ENCODE measurements at places on chromosomes 7 and 10.

DNA sequence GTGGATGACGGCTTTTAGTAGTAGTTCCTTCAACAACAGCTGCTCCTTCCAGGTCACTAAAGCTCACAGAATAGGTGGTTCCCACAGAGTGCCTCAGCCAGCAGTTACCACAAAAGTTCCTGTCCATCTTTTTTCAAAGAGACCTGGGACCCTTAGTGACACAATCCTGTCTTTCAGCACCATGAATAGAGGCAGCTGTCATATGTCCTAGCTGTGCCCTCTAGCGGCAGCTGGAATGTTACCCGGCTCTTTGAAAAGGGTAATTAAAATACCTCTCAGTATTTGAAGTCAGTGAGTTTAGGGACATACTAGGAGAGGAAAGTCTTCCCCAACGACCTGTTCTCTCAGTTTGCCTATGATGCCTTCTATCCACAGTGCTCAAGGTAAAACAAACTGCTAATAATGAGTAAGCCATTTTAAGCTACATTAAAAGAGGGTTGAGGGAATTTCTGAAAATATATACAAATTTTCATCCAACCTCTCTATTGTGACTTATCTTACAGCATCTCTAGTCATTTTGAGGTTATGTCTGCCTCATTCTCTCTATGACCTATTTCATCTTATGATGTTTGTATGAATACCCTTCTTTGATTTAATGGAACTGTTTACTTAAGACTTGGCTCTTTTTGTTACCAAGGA, 290.8 kb downstream of the NXPH1 start:
- DNase-seq: peak; percentile 52

DNA sequence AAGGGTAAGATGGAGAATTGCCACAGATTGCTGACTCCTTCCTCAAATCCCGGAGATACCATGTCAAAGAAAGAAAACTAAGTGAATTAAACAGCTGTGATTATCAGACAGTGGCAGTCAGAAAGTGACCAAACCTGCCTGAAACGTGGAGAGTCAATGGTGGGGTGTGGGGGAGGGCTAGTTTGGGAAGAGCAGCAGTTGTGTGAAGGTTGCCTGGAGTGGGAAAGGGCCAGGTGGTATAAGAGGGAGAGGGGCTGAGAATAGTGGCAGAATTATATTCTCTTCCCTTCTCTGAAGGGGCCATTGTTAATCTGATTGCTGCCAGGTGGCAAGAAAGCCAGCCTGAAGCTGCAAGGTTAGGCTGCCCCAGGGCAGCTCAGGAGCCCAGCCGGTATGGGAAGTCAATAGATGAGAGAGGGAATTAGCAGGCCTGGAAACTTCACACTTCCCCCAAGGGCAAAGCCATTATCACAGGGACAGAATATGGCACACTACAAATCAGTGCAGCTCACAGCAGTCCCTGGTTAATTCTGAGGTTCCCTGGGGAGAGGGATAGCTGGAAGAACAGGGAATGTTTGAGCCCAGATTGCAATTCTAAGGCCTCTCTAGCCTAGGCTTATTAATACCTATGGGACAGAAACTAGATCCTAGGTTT, 83.9 kb upstream of the ITGB1 start:
- no peak for DNase-seq

- DNase-seq: no peak
Observed at GRCh38 chr7:108448584-108449505, 7.4 kb downstream of the NRCAM start.

DNA sequence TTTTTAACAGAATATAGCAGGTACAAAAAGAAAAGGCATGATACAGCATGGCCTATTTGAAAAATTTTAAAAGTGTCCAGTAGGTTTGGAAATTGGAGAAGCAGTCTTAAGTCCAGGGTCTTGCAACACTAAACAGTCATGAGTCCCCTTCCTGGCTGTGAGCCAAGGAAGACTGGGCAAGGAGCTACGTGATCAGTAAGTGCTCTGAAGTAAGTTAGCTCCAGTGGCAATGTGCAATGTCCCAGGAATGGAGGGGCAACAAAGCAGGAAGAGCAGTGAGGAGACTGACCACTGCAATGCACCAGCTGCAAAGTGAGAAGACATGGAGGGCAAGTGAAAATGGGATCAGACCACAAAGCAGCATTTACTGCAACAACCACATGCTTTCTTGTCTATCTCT, 72.9 kb upstream of the GRID1 start:
- peak; percentile 44 for DNase-seq

- peak; percentile 5 for DNase-seq
Observed at GRCh38 chr10:64091897-64092296, 570.7 kb downstream of the REEP3 start.

DNA sequence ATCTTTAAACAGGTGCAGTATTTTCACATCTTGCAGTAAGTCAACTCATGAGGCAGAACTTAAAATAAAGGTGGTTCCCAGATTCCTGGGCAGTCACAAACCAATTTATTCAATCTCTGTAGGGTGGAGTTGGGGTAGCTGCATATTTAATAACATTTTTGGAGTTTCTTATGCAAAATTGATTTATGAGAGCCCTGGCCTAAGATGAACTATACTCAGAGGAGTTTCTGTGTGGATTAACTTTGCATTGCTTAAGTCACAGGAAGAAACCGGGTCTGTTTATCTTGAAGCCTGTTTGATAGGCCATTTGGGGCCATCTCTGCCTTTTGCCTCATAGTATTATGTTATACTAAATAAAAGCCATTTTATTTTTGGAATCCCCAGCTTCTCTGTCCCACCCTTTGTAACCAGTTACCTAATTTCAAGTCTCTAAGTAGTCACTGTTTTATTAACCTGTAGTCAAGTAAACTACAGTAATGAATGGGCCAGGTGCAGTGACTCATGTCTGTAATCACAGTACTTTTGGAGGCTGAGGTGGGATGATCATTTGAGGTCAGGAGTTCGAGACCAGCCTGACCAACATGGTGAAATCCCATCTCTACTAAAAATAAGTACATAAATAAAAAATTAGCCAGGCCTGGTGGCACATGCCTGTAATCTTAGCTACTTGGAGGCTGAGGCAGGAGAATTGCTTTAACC, 104.4 kb upstream of the FAM3C start:
- DNase-seq: no peak

GRCh38 chr10:76977901-76978300, 659.7 kb downstream of the KCNMA1 start:
- no peak for DNase-seq

DNA sequence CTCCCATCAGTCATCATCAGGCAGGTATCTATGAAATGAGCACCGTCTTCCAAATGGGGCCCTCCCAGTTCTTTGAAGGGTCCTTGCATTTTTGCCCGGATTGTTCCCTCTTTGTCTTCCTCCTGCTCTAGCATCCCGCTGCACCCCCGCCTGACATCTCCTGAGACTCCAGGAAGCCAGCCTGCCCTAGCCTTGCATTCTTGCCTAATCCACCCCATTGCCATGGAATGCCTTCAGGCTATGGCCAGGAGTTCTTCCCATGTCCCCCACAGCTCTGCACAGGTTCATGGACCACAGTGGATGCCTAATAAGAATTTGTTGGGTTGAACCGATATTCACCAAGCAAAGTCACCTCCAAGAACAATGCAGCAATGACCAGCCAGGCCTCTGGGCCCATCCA, 62.1 kb downstream of the ZMIZ1 start:
- no peak for DNase-seq

- no peak for DNase-seq
Observed at GRCh38 chr10:34866848-34867247, 51.8 kb upstream of the PARD3 start.

- no peak for DNase-seq
Observed at GRCh38 chr10:27637601-27638000, 108.0 kb downstream of the MKX start.

GRCh38 chr7:100728196-100728595, 5.2 kb upstream of the ZAN start:
- DNase-seq: no peak

- no peak for DNase-seq
Observed at GRCh38 chr7:143063741-143064140, 11.6 kb downstream of the OR6V1 start.

DNA sequence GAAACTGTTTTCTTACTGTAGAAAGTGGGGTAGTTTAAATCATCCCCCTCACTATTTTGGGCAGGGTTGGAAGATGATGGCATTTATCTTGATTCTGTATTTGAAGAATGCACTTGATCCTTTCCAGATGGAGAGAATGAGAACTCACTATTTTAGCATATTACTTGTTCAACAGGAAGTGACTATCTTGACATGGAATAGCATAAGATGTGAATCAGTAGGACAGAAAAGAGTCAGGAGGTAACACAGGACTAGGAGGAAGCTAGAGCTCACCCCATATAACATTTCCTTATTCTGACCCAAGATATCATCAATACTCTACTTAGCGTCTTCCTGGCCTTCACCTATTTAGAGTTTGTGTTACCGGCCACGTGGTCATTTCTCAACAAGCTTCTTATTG, 400.2 kb downstream of the PHTF2 start:
- DNase-seq: no peak

DNA sequence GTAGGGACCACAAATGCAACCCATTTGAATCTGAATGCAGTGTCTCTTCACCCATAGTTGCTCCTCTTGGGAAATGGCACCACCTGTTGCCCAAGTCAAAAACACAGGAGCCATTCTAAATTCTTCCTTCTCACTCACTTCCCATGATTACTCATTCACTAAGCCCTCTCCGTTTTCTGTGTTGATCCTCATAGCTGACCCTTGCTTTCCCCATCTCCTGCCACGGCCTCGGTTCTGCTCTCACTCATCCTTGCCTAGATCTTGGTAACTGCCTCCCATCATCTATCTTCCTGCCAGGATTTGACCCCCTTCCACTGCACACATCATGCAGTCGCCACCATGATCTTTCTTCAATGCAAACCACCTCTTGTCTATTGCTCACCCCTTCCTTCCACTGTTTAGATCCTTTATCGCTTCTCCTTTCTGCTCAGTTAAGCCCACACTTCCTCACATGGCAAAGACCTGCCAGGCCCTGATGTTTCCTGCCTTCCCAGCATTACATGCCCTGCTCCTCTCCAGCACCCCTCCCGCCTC, 19.0 kb upstream of the CPN1 start:
- no peak for DNase-seq

GRCh38 chr10:44071479-44071878, 313.4 kb downstream of the CXCL12 start:
- no peak for DNase-seq

GRCh38 chr7:17376595-17376994, 78.1 kb downstream of the AHR start:
- DNase-seq: no peak

- DNase-seq: no peak
Observed at GRCh38 chr10:31352436-31353226, 33.6 kb downstream of the ZEB1 start.

DNA sequence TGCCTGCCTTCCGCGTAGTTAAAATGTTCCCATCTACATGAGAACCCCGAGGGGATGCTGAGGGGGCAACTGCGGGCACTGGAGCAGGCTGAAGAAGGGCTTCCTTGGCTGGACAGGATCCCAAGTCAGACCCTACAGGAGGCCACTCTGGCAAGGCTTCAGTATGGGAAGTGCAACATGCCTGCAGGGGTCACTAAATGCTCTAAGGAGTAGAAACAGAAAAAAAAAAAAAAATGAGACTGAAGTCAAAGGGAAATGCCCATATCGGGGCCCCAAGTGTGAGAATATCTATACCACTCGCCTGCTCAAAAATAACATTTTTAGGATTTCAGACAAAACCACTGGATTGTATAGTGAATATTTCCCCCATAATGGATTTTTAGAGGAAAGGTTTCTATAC, 33.5 kb downstream of the FAM204A start:
- no peak for DNase-seq

GRCh38 chr7:132270517-132270916, 305.8 kb downstream of the PLXNA4 start:
- DNase-seq: peak; percentile 5

GRCh38 chr10:1249142-1249920, 193.1 kb downstream of the WDR37 start:
- DNase-seq: no peak

- no peak for DNase-seq
Observed at GRCh38 chr10:33719005-33719703, 384.7 kb upstream of the NRP1 start.

DNA sequence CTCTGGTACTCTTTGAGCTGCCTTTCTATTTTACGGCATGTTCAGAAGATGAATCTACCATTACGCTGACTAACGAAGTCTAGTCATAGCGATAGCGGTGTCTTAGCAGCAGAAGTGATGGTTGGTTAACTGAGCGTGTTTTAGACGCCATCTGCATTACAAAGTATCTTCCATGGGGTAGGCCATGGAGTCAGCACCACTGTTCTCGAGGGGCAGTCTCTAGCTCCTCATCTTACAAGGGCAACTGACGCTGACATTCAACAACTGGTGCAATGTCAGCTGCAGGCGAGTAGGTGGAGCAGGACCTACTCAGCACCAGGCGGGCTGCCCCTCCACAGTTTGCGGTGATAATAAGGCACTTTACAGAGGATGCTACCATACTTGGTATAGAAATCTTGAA, 88.7 kb downstream of the ADARB2 start:
- DNase-seq: no peak
